SK-N-DZ (cell line): ENCODE measurements at places on chromosomes 5 and 9.
A peak's percentile ranks its signal among the peaks of the same experiment; 100 is the strongest.

- no peak for DNase-seq
Observed at GRCh38 chr9:70486127-70486526, 71.7 kb upstream of the KLF9 start.

GRCh38 chr9:112605518-112605917 is 112.4 kb downstream of the INIP start:
- no peak for DNase-seq

- DNase-seq, result no peak
Observed at GRCh38 chr9:86665416-86665815, 281.9 kb downstream of the GAS1 start.

GRCh38 chr9:108058135-108058814 is 568.7 kb upstream of the KLF4 start:
- DNase-seq, result no peak

DNA sequence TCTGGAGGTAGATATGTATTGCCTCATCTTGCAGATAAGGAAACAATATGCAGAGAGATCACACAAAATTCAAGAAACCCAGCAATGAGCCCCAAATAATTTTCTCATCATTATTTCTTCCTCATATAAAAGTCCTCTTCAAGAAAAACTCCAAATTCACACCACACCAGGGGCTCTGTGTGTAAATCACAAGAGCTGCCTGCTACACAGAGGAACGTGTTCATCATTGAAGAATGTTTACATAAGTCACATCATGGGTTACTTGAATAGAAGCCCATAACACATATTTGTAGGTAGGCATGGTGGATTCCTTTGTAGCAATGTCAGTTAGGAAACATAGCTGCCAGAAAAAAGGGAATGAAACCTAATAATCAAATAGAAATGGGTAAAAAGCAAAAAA is 308.1 kb upstream of the TLE4 start:
- no peak for DNase-seq

GRCh38 chr9:127035423-127035822 is 87.0 kb downstream of the ANGPTL2 start:
- no peak for DNase-seq

- no peak for DNase-seq
Observed at GRCh38 chr9:120737416-120738165, 23.3 kb upstream of the MEGF9 start.

DNA sequence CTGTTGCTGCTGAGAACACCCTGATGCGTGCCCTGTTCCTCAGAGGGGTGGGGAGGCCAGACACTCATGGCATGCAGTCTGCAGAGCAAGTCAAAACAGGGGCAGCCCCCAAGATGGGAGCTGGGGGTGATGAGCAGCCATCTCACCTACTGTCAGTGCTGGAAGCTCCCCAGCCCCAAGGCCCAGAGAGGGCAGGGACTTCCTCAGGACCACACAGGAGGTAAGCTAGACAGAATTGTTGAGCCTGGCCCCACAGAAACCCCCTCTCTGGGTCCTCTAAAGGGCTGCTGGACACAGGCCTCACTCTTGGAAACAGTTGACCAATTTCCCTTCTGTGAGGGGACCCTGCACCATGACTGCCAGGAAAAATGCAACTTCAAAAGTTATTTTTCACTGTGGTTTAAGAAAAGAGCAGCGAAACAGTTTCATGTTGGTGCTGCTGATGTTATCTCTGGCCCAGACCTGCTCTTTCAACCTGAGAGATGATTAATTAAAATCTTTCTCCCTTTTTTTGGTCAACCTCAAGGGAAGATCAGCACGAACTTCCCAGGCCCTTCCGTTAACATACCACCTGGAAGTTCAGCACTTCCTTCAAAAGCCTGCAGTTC is 9.6 kb downstream of the CSF2 start:
- no peak for DNase-seq

GRCh38 chr9:126550891-126551351 is 62.8 kb upstream of the LMX1B start:
- peak; percentile 71 for DNase-seq

- no peak for DNase-seq
Observed at GRCh38 chr5:5313101-5313635, 109.3 kb upstream of the ICE1 start.

DNA sequence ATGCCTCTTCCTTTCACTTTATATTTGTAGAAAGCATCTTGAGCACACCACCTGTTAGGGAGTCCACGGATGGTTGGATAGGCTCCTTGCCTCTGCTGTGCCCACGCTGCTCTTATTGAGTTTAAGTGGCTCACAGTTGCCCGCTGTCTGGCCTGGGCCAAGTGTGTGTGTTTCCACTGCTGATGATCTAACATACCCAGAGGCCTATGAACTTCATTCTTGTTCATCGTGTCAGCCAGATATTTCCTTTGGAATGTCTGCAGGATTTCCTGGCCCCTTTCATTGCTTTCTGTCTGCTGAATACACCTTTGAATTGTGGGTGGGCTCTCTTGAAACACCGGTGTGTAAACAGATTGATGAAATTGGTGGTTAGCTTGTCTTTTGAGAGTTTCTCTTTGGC is 46.6 kb downstream of the MVB12B start:
- no peak for DNase-seq
